MG63 (cell line): ENCODE measurements at places on chromosomes 12 and 14. TPM values are rescaled to one million over a fixed set of nuclear protein-coding genes. Genes with fewer than 3 reads are reported as not detected.

Gene ANO4
- total RNA-seq, result 7.0 TPM in 1 of 2 replicates, not detected in the other

Gene KRT77
- total RNA-seq, result not detected in 2 replicates

Gene MANSC4
- not detected in 2 replicates for total RNA-seq

Gene PPP1R13B
- 2.4 and 5.6 TPM in 2 replicates for total RNA-seq

Gene TMEM132D
- 0.03 and 0.25 TPM in 2 replicates for total RNA-seq

Gene PHC1
- total RNA-seq, result 5.9 and 13.0 TPM in 2 replicates

Gene EML5
- total RNA-seq, result 0.23 and 0.62 TPM in 2 replicates

Gene RNF31
- 39.6 and 52.1 TPM in 2 replicates for total RNA-seq

Gene POTEG
- total RNA-seq, result not detected in 2 replicates

Gene SAV1
- 10.6 and 36.2 TPM in 2 replicates for total RNA-seq

Gene GPR132
- not detected in 2 replicates for total RNA-seq

Gene SUOX
- 9.7 and 23.4 TPM in 2 replicates for total RNA-seq

Gene C14orf180
- total RNA-seq, result not detected in 2 replicates

Gene STON2
- not detected in 2 replicates for total RNA-seq

Gene GRIP1
- total RNA-seq, result not detected in 2 replicates

Gene MAP3K12
- total RNA-seq, result 5.7 and 15.0 TPM in 2 replicates

Gene KCNJ8
- not detected in 2 replicates for total RNA-seq

Gene DDHD1
- total RNA-seq, result 4.3 and 7.7 TPM in 2 replicates

Gene MGP
- total RNA-seq, result 0.69 and 0.72 TPM in 2 replicates

Gene DNAJC22
- 3.1 and 6.5 TPM in 2 replicates for total RNA-seq

Gene PTPN6
- not detected in 2 replicates for total RNA-seq

Gene PTGER2
- 0.39 and 2.7 TPM in 2 replicates for total RNA-seq

Gene RECQL
- total RNA-seq, result 95.0 and 201 TPM in 2 replicates

Gene LALBA
- total RNA-seq, result not detected in 2 replicates

Gene ADCY4
- total RNA-seq, result not detected in 2 replicates

Gene MIP
- not detected in 2 replicates for total RNA-seq

Gene SRRM4
- total RNA-seq, result not detected in 2 replicates

Gene KSR2
- not detected in 2 replicates for total RNA-seq

Gene HOXC10
- total RNA-seq, result 19.8 and 27.4 TPM in 2 replicates

Gene CCDC184
- not detected in 2 replicates for total RNA-seq

Gene LMNTD1
- total RNA-seq, result not detected in 2 replicates

Gene SERPINA12
- not detected in 2 replicates for total RNA-seq

Gene SPTB
- 0.13 TPM in 1 of 2 replicates, not detected in the other for total RNA-seq

Gene WNT1
- total RNA-seq, result not detected in 2 replicates
